Panc1 (cell line): ENCODE measurements at places on chromosomes 5 and 9. TPM values are rescaled to one million over a fixed set of nuclear protein-coding genes. Genes with fewer than 3 reads are reported as not detected.

FBXL7 gene
- not detected for total RNA-seq

DNA sequence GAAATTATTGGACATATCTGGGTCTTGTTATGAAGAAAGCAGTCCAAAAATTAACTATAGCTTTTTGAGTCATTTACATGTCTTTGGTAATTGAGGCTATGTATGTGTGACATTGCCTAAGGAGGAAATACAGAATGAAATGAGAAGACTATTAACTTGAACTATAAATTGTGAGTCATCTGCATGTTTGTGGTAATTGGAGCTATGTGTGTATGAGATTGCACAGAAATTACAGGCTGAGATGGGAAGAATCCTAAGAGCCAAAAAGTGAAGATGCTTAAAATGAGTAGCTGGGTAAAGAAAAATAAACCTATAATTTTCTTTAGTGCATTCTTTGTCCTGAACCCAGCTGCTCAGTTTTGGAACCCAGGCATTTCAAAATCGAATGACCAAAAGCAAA, 747.6 kb upstream of the EDIL3 start:
- DNase-seq, result no peak

DNA sequence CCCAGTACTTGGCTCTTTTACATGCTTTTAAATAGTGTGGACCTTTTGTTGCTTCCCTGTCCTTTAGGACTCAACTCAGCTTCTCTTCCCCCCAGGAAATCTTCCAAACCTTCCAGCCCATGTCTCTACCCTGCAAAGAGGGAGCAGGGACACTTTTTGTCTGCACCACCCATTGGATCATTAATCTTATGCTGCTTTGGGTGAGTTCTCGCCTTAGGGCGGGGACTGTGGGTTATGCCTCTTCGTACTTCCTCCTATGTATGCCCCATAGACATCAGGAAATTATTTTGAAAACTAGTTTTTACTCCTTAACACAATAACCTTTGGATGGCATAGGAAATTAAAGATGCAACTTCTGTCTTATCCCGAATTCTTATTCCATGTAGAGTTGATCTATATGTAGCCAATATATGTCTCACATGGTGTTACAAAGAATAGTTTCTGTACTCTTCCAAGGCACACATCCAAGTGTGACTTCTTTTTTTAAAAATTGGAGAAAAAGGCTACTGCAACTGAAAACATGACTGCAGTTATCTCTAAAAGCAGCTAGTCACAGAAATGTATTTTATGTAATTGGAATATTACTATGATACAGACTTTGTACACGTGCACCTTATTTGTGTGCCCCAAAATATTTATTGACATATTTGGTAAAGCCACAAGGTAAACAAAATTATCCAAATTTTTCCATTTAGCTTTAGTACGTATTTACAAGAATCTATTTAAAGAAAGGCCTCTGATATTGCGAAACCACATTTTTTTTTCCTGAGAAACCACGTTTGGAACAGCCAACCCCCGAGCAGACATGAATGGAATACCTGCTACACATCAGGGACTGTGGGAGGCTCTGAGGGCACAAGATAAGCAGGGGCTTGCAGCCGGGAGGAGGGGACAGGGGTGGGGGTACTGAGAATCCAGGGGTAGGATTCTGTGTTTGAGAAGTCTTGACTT, 133.6 kb downstream of the WDR41 start:
- no peak for DNase-seq

- no peak for DNase-seq
Measured at GRCh38 chr5:68259700-68260099, 44.1 kb downstream of the PIK3R1 start.

GRCh38 chr9:78009186-78009585, 22.4 kb downstream of the GNAQ start:
- no peak for DNase-seq

GRCh38 chr5:6859951-6860638, 146.9 kb downstream of the TENT4A start:
- DNase-seq, result no peak

- DNase-seq, result no peak
Measured at GRCh38 chr9:110383491-110383890, 45.8 kb upstream of the TXNDC8 start.

GRCh38 chr9:137603879-137604278, 1.6 kb upstream of the ARRDC1 start:
- no peak for DNase-seq

DNA sequence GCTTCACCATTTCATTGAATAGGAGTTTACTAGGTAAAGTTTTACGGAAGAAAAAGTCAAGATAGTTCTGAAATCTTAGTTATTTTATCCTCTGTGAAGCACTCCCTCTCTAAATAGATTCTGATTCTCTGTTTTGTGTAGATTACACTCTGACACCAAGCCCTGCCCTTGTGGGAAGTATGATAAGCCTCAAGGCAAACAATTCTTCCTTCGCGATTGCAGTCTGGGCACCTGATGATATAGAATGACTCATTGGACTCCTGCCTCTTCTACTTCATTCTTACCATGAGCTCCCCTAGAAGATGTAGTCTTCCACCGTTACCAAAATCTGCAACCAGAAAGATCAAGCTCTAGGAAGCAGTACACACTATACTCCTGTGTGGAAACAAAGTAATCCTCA, 626.9 kb upstream of the PTGER4 start:
- no peak for DNase-seq

DNA sequence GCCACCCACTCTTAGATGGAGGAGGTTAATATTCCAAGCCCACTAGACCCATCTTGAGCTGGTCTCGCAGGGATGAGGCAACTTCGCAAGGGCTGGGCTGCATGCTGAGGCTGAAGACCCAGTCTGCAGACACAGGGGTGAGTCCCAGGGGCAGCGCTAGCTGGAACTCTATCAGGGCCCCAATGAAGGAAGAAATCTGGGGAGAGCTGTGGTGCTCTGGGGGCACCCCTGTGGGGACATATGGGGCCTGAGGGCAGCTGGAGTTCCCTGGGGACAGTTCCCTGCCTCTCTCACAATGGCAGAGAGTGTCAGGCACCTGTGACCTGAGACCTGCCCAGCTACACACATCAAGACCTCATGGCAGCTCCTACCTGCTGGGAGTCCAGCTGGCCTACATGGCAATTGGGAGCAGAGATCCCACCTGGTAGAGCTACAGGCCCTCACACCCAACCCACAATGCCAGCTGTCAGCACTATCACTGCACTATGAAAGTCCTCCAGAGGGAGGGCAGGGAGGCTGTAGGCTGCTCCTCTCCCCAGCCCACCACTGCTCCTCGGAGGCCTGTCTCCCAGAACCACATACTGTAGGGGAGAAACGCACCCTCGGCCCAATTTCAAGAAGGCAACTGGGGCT, 202.2 kb downstream of the GABBR2 start:
- no peak for DNase-seq

DNA sequence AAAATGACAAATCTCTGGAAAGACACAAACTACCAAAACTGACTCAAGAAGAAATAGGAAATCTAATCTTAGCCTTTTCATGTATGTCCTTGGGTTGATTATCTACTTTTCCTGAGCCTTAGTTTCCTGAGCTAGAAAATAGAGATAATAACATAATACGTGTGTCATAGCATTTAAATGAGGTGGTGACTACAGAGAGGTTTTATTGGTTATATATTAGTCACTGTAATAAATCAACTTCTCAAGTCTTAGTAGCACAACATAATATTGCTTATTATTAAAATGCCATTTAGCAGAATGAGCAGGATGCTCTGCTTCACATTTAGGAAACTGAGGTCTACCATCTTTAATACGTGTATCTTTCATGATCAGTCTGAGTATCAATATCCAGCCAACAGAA, 7.1 kb upstream of the PJA2 start:
- no peak for DNase-seq

GRCh38 chr9:137454597-137455358, 4.4 kb downstream of the NSMF start:
- no peak for DNase-seq

DNA sequence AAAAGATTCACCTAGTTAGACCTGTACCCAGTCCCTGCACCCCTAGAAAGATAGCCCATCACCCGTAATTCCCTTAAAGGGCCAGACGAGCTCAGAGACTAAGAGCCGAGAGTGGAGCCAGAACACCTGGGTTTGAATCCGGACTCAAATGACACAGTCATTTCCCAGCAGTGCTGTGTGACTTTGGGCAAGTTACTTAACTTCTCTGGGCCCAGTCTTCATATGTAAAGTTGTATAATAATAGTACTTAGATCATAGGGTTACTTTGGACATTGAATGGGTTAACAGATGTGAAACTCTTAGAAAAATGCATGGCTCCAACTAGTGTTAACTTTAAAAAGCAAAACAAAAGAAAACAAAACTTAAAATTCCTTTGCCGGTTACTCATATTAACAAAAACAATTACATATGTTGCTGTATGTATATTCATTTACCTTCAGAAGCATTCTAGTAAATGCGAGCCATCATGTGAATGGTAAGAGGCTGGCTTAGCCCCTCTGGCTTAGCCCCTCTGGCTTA, 40.4 kb upstream of the RASGRF2 start:
- DNase-seq, result no peak
